ENCODE measurements at places on chromosomes 4 and X.

DNA sequence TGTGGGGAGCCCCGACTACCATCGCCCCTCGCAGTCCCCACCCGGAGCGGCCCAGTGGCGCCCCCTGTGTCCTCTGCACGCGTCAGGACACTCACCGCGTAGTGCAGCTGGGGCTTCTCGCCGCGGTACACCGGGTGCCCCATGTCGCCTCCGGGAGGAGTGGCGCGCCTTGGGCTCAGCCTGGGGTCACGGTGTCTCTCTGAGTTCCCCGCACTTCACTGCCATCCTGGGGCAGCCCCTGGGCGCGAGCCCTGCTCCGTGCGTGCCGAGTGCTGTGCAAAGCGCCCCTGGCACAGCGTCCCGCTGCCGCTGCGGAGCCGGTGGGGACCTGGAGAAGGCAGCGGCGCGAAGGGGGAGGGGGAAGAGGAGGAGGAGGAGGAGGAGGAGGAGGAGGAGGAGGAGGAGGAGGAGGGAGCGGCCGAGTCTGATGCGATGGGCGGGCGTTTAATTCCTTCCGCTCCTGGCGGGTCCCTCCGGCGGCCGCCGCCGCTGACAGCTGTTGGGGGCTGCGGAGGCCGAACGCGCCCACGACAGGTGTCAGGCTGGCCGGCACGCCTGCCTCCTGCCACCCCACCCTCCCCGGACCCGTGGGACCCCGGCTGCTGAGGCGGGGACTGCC lies 134.3 kb downstream of the AMELX start:
- peak; percentile 82 for DNase-seq

DNA sequence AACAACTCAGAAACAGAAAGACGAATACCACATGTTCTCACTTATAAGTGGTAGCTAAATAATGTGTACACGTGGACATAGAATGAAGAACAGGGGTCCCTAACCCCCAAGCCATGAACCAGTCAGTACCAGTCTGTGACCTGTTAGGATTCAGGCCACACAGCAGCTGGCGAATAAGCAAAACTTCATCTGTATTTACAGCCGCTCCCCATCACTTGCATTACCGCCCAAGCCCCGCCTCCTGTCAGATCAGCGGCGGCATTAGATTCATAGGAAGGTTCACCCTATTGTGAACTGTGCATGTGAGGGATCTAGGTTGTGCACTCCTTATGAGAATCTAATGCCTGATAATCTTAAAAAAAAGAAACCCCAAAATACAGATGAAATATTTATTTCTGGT lies 1128.7 kb downstream of the NLGN4X start:
- DNase-seq, result no peak

GRCh38 chr4:72016011-72016410 lies 15.8 kb upstream of the NPFFR2 start:
- DNase-seq, result no peak

DNA sequence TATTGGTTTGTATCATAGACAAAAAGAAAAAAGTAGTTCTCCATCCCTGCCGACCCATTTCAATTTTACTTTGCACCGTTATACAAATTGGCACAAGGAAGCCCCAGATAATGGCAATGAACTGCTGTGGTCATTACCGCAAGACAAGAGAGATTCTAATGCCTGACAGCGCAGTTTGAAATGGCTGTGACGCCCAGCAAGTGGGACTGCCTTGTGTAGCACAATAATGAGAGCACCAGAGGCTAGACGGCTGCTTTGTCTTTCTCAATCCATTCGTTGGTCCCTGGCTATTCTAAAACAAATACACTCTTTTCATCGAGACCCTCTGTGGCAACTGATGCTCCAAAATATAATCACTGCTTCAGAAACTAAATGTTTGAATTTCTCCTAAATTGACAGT lies 192.4 kb upstream of the NEIL3 start:
- no peak for DNase-seq

DNA sequence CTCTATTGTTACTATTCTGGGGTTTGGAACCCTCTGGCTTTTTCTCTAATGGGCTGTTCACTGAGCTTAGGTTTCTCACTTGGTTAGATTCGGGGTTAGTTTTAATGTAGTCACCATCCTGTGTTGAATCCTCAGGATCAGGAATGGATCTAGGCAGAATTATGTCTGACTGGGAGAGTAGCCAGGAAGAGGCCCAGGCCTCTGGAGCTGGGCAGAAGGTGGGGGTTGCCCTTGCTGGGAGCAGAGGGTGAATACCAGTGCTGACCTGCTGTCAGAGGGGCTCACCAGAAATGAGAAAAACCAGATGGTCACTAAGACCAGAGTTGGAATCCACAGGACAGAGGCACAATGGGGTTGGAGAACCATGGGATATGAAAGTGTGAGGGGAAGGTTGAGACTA lies 126.6 kb upstream of the SLC4A4 start:
- no peak for DNase-seq

DNA sequence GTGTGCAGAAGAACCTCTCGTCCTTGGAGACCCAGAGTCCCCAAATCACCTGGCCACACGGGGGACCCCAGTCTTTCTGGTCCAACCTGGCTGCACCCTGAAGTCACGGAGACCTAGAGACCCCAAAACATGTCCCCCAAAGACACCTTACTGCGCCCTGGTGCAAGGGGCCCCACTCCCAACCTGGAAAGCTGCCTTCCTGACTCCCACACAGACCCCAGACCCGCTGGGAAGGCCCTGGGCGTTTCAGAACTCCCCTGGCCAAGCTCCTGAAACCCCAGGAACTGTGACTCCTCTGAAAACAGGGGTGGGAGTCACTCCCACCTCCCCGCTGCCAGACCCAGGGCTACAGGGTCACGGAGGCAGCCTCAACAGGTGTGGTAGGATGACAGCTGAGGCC lies 12.7 kb upstream of the SHOX start:
- DNase-seq, result no peak

DNA sequence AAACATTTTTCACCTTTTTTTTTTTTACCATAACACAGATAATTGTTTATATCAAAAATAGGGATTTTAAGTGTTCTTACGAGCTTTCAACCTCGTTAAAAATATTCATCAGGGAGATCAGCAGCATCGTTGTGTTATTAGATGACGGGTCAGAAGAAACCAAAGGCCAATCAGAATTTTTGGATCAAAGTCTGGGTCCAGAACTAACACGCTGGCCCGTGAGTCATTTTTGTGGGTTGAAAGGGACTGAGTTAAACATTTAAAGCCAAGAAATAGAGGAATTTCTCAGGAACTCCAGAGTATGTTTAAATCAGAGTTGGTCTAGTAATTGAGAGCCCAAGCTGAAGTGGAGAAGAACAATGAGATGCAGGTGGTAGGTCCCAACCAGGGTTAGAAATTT lies 170.8 kb downstream of the TLL1 start:
- no peak for DNase-seq

- no peak for DNase-seq
Measured at GRCh38 chrX:141935645-141936044, 32.0 kb downstream of the MAGEC1 start.

DNA sequence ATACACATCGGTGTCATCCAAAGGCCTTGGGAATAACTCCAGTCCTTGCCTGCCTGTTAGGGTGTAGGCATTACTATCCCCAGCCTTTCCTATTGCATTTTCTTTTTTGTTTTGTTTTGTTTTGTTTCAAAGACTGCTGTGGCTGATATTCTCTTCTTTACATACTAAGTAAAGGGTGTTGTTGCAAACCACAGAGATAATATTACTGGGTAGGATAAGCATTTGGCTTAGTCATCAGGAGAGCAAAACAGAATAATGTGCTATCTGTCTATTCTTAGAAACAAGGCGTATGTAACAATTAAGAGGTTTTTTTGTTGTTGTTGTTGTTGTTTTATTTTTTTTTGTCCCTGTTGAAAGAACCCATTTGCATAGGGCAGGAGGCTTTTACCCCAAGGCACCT lies 41.8 kb downstream of the UGT2B28 start:
- no peak for DNase-seq

- no peak for DNase-seq
Measured at GRCh38 chr4:87118826-87119225, 101.6 kb downstream of the KLHL8 start.

DNA sequence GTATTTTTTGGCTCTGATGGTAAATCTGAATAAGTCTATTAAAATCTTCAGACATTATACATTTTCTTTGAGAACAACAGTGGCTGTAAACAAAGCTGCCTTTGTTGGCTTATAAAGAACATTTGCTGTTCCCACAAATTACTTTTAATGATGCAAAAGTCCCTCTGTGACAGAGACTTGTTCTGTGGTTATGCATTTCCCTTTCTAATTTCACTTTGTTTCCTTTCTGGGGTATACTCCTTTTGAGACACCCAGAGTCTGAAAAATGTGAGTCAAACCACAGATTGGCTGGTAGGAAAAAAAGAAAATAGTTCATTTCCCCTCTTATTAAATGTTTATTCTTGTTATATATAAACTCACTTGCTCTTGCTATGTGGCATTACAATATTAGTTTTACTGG lies 402.4 kb downstream of the PACRGL start:
- DNase-seq, result no peak

DNA sequence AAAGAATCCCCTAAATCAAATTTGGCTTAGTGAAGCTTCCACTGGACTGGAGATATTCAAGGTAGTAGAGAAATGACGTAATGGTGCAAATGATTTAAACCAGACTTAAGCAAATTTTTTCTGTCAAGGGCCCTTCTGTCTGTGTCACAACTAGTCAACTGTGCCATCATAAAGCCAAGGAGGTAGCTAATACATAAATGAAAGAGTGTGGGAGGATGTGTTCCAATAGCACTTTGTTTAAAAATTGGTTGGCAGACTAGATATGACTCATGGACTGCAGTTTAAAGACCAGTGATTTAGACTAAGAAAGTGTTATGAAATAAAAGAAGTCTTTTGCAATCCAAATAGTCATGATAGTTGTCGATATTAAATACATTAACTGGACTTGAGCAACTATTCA lies 24.3 kb upstream of the TEX13C start:
- DNase-seq, result no peak

DNA sequence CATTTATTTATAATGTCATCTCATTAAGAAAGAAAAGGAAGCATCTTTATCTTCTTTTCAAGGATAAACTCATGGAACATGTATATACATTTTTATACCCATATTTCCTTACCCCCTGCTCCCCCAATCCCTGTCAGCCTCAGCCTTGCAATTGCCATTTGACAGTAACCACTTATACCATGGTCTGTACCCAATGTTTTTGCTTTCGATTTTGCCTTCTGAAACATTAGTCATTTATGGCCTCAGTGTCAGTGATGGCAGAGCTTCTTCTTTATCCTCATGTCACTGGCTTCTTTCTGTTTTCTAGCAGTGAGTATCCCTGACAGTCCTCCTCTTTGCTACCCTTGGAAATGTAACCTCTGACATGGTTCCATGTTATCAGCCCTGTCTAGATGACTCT lies 228.4 kb downstream of the SPRY1 start:
- no peak for DNase-seq

- DNase-seq, result no peak
Measured at GRCh38 chrX:151384807-151385206, 12.2 kb upstream of the VMA21 start.

DNA sequence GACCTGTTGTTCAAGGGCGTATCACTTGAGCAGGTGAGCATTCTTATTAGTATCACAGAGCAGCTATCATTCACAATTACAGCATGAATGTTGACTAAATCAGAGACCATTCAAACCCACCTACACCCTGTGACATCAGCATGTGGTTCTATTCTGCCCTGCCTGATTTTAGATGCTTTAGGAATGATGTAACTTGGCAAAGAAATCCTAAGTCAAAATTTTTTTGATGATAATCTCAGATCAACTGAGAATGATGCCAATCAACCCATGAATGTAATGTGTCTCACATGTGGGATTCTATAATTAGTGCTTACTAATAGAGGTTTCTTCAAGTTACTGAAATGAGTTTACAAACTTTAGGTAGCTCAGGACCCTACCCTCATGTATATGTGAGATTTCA lies 13.4 kb upstream of the CHIC2 start:
- no peak for DNase-seq

DNA sequence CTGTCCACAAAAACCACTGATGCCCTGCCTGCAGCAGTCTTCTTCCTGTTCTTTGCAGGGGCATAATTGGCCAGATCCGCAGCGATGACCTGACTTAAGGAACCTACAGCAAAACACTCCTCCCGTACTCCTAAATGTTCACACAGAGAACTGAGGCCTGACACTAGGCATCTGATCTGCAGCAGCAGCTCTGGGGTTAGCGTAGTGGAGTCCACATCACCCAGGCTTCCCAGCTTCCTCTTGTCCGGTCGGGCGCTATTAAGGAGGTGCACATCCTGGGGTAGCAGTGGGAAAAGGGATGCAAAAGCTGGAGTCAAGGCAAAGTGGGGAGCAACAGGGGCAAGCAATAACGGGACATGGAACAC lies 758 bp downstream of the SCFD2 start:
- no peak for DNase-seq

DNA sequence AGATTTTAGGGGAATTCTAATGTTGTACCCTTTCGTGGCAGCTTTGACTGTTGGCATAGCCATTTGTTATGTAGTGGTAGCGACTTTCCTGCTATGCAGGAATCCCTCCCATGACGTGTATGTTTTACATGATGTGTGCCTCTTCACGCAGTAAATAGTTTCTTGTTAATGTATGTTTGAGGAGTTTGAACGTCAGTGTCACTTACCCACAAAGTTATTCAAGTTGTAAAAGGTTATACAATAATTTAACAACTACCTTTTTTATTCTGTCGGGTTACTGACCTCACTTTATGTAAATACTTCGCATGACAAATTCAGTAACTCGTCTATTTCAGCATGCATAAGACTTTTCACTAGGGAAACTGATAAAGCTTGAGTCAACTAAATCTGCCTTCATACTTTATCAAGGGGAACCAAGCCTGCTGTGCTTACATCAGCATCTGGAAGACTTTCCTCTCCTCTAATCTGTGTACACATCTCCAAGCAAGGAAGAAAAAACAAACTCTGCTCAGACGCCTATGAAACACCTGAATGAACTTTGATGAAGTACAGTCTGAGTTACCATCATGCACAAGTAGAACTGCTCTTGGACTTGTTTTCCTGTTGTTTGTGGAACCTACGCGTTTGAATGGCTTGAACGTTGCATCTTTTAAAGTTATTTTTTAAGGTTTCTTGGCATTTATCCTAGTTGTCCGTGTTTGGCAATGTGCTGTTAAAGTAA lies 61.2 kb downstream of the SLC9A6 start:
- no peak for DNase-seq

DNA sequence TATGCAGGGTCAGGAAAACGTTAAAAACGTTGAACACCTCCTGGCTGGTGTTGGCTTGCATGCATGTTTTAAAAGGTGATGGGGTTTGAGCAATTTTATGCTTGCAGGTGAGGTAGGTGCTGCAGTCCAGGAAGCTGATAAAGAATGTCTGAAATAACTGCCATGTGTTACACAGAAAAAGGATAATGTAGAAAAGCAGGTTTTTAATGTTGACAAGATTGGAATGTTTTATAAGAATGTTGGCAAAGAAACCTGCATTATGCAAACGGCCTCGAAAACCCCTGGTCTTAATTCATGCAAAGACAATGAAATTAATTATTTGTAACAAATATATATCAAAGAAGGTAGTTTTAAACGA lies 723.7 kb upstream of the AGA start:
- DNase-seq, result no peak

GRCh38 chrX:112341598-112341997 lies 259.0 kb upstream of the TRPC5 start:
- no peak for DNase-seq

GRCh38 chr4:53782458-53782845 lies 191.2 kb upstream of the LNX1 start:
- no peak for DNase-seq
